ENCODE measurements at places on chromosomes 6 and 20.

- no peak for DNase-seq
These were observed 218.4 kb downstream of the LMBRD1 start for GRCh38 chr6:69578361-69578890.

DNA sequence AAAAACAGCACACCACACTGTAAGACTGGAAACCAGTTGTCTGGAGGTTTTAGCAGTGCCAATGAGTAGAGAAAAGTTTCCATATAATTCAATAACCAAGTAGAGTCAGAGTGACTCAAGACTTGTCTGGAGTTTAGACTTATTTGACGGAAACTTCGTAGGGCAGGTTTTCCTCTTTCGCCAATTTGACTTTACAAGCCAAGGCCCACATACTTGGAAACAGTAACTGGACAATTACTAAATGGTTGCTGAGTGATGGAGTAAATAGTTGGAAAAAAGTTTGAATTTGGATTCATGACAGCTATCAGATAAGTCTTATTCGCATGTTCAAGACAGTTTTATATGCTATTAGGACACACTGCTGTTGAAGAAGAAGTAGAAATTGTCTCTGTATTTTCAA lies 48.1 kb upstream of the CTAGE9 start:
- no peak for DNase-seq

DNA sequence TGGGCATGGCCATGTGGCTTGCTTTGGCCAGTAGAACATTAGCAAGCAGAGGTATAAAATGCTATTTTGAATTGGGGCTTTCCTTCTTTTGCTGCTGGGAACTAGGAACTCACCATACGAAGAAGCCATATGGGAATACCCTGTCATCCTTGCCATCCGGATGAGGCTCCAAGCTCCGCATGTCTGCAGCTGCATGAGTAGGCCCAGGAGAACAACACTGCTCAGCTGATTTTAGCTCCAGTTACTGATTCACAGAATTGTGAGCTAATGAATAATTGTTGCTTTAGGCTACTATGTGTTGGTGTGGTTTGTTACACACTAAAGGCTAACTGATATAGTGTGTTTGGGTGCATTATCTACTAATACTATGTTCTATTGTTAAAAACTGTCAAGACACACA lies 2.7 kb upstream of the PLCB4 start:
- no peak for DNase-seq

GRCh38 chr6:30766461-30767157 lies 22.3 kb upstream of the IER3 start:
- no peak for DNase-seq

DNA sequence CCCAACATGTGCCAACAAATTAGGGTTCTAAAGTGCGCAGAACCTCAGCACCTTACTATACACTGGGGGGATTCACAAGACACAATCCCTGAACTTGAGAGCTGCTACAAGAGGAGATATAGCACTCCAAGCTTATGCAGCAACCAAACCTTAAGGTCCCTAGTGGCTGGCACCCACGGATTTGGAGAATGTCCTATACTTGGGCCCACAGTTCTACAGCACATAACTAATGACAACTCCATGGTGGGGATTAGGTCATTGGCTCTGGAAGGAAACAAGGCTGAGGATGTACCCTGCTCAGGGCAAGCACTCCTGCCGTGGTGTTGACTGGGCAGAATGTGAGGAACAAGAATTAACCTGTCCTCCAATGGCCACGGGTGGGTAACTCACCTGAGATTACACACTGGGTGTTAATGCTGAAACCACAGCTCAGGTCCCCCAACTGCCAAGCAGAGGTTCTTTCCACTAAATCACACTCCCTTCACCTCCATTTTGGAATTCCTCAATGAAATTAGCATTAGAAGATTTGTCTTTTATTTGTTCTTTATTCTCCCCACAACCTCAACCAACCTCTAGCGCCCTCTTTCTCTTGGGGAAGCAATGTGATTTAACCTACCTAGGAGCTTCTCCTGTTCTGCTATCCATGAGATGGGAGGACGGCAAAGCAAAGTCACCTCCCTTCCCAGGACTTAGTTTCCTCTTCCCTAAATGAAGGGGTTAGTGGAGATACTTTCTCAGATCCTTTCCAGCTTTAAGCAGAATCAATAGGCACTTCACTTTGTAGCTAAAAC lies 32.0 kb downstream of the TRERF1 start:
- no peak for DNase-seq

- no peak for DNase-seq
These were observed 24.7 kb downstream of the MYT1 start for GRCh38 chr20:64188682-64189529.

DNA sequence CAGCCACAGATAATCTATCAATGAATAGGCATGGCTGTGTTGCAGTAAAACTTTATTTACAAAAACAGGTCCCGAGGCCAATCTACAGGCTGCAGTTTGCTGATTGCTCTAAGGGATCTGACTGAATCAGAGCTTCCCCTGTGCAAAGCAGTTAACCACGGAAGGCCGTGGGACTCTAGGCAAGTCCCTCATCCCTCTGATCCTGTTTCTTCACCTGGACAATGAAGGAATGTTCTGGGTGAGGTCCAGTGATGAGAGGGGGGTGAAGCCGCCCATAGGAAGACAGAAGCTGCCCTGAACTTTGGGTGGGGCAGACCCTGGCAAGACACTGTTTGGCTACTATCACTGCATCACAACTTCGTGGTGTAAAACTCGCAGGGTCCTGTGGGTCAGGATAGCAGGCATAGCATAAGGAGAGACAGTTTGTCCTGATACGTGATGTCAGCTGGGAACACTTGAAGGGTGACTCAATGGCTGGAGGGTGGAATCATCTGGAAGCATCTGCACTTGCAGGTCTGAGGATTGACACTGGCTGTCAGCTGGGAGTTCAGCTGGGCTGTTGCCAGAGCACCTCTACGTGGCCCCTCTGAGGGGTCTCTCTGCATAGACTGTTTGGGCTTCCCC lies 33.3 kb upstream of the TGM2 start:
- no peak for DNase-seq

DNA sequence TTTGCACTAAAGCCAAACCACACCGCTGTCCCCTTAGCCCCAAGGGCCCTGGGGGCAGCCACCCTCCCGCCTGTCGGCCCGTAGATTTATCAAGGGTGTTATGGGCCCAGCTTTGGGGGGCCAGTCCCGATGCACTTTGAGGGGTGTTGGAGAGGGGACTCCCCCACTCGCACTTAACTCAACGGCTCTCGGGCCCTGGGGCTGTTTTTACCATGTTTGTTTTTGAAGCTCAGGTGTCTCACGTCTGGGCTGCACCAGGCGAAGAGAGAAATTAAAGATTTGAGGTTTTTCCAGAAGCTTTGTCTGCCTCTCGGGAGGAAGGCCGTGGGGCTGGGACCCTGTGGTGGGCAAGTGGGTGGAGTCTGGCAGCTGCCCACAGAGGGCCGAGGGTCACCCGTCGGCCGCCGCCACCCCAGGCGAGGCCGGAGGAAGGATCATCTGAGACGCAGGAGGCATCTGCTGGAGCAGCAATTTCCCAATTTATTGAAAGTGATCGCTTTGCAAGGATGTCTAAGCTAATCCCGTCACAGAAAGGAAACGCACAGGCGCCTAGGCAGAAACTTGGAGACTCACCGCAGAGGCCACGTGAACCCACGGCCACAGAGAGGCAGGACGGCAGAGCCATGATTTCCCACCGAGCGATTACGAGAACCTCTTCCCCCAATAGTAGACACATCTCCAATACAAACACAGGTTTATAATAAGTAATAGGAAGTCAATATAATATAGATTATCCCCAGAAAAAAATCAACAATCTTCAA lies 3.8 kb downstream of the SLC2A4RG start:
- no peak for DNase-seq

GRCh38 chr20:62860924-62861691 lies 514 bp downstream of the TCFL5 start:
- no peak for DNase-seq

DNA sequence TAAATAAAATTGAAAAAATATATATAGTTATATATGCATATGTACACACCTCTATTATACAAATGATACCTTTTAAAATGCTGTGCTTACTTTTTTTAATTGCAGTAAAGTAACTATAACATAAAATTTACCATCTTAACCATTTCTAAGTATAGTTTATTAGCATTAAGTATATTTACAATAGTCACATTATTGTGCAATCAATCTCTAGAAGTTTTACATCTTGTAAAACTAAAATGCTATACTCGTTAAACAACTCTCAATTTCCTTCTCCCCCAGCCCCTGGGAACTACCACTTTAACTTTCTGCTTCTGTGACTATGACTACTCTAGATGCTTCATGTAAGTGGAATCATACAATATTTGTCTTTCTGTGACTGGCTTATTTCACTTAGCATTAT lies 146.7 kb upstream of the DST start:
- DNase-seq, result no peak

Data from NCI-H510A treated with DMSO at 0.1 percent for 48 hours (cell line).